CD4-positive, alpha-beta T cell treated with Interleukin-6 at 100 ng/mL for 8 hours (primary cell): ENCODE measurements at places on chromosomes 11 and 22.

GRCh38 chr22:36569999-36570398, 41.0 kb upstream of the EIF3D start:
- DNase-seq = no peak

DNA sequence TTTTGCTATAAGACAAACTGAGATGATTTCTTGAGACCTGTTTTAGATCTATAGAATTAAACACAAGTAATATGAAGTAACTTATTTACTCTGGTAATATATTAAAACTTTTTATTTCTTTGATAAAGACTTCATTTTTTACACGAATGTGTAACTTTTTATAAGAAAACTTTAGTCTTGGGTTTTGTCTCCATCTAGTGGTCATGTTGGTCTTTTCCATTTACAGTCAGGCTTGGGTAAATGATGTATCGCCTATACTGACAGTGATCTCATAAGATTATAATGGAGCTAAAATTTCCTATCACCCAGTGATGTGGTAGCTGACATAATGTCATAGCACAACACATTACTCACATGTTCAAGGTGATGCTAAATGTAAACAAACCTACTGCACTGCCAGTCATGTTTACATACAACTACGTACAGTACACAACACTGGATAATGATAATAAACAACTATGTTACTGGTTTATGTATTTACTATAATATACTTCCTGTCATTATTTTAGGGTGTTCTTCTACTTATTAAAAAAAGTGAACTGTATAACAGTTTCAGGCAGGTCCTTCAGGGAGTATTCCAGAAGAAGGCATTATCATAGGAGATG, 7.5 kb upstream of the C11orf97 start:
- peak; percentile 48 for DNase-seq

- no peak for DNase-seq
These were observed 893.2 kb downstream of the BRD1 start for GRCh38 chr22:48934446-48934845.

- peak; percentile 71 for DNase-seq
These were observed 27.4 kb upstream of the ST14 start for GRCh38 chr11:130131961-130132850.

DNA sequence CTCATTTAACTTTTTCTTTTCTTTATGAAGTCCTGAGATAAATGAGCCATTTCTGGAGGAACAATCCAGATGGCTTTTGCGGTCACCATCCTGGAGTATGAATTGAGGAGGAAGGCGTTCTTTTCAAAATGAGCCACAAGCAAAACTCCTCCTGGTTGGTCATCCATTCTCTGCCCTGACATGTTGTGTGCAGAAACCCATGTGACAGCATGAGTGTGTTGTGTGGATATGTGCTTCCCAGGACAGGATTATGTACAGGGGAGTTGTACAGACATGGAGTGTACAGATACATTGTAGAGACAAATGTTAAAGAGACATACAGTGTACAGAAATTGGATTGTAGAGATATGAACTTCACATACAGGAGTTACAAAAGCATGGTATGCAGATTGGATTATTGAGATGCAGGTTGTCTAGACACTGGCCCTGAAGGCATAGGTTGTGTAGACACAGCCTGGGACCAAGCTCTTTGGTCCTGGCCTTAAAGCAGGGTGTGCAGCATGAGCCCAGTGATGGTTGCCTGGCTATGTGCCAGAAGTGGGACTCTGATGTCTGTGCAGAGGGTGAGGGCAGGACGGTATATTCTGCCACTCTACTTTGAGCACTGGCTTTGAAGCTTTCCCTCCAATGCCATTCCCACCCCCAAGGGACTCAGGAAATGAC, 178.5 kb upstream of the ZBED5 start:
- DNase-seq = no peak

DNA sequence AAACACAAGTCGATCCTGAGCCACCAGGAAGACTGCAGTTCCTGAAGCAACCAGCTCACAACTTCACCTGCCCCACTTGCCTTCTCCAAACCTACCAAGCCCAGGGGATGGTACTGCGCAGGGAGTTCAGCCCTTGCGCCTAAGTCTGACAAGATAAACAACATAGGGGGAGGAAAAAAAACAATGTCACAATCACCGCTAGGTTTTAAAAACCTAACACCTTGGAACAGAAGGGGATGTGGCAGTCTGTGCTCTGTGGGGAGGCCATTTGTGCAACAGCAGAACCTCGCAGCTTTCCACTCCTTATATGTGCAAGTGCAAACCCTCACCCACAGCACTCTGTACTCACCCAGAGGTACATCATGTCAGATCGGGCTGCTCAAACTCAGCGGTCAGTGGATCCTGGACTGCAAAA, 134.2 kb downstream of the RBFOX2 start:
- DNase-seq = no peak

DNA sequence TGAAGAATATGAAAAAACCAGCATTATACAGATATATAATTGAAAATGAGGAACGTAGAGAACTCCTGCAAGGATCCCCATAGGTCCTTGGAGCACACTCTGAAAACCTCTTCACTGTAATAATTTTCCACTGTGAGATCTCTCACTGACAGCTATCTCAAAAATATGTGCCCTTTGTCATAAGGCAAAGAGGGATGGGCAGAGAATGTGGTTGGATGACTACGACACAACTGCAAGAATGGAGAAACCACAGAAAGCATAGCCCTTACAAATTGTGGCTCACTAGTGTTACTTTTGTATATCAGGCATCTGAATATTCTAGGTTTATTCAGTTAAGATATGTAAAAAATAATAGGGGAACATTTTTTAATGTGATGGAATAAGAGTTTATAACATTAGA, 7.9 kb upstream of the CTSC start:
- DNase-seq = no peak
